ENCODE measurements at places on chromosomes 11 and 22.

- no peak for DNase-seq
Measured at GRCh38 chr11:130527636-130528297, 79.3 kb downstream of the ADAMTS15 start.

- no peak for DNase-seq
Measured at GRCh38 chr11:66933531-66933930, 24.7 kb downstream of the PC start.

DNA sequence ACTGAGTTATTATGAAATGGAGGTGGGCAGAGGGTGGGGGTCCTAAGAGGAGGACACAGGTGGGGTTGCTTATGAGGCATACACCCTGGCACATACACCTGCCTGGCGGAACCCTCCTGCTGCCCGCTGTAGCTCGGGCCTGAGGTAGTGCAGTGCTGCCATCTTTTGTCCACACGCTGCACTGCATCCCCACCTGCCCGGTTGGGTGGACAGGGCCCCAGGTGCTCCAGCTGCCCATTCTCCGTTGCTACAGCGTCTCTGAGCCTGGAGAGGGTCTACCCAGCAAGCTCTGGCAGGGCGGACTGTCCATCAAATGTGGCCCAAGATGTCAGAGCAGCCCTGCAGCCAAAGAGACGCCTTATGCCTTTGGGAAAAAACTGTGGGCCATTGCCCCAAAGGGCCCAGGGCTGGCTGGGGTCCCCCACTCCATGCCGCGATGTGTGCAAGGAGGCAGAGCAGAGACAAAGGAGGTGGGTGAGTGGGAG, 131.2 kb downstream of the BUD13 start:
- DNase-seq: peak; percentile 68

GRCh38 chr22:32020117-32020516, 22.9 kb upstream of the SLC5A1 start:
- DNase-seq: no peak

DNA sequence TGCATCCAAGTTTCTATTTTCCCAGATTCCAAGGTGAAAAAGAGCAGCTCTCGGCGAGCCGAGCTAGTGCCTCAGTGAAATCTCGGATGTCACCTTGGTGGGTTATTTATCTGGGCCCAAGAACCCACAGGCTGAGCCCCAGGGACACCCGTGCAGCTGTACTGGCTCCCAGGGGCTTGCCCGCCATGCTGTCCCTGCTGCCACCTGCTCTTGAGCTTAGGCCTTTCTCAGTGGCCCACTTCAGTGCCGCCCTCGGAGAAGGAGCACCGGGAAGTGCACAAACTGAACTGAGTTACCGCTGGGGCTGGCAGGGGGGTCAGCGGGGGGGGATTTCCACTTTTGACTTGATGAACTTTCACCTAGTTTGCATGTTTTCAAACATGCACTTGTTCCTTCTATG, 27.9 kb downstream of the CPT1A start:
- DNase-seq: no peak

DNA sequence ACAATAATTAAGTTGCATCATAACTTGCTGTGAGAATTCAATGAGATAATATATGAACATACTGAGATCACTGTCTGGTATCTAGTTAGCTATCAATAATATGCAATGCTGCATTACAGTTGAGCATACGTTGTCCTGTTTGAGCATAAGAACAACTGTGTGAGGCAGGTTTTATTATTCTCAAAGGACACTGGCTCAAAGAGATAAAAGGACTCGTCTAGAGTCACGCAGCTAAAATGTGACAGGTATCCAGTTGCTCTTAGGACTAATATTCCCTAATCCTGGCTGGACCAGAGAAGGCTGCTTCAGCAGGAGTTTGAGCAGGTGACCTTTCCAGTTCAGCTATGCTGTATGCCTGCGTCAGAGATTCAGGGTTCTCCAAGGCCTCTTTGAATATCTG, 92.5 kb downstream of the PLEKHA7 start:
- no peak for DNase-seq

- no peak for DNase-seq
Measured at GRCh38 chr11:68463714-68464113, 3.2 kb downstream of the PPP6R3 start.

DNA sequence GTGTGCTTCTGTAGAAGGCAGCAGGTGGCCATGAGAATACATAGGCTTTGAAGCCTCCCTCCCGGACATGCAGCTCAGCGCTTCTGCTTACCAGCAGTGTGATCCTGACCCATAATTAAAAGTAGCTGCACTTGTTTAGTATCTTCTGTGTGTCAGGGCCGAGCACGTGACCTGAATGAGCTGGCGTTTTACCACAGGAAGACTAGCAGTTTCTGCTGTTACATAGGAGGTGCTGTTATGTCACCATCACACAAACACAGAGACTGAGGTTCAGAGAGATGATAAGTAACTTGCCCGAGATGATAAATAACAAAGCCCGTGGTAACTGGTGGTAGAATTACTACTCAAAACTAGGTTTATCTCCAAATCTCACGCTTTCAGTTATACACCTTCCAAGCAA, 329.5 kb downstream of the OPCML start:
- no peak for DNase-seq

DNA sequence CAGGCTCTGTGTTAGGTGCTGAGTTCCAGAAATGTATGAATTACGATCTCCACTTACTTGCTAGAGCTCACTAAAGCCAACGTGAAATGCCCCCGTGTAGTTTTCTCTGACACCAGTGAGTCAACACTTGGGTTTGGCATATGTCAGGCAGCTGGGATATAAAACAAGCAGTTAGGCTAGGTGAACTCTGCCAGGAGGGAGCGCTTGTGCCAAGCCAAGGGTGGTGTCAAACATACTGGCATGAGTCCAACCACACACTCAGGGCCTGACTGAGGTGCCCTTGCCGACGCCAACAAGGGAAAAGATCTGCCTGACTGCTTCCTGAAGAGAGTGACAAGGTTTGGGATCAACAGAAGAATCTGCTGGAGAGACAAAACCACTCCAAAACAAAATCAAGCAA, 167.8 kb upstream of the NARS2 start:
- peak; percentile 84 for DNase-seq

GRCh38 chr11:35323076-35323868, 96.1 kb downstream of the SLC1A2 start:
- no peak for DNase-seq

DNA sequence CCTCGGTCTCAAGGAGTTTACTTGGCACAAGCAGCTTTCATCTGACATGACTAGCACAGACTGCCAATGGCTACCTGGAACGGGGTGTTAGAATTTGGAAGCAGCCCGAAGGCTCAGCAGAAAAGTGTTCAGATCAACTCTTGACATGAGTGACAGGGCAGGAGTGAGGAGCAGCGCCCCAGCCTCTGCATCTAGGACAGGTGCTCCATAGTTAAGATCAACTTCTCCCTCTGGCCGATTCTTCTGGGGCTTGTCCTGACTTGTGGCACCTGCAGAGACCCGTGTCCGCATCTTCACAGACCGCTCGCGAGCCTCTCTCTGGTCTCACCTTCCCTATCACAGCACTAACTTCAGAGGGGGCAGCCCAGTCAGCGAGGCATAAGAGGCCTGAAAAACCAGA, 42.5 kb upstream of the CHKA start:
- no peak for DNase-seq

GRCh38 chr22:24265734-24266133, 4.9 kb upstream of the SPECC1L start:
- no peak for DNase-seq
